Mucosa of gallbladder (tissue), 1 donor: ENCODE measurements at places on chromosomes 6 and 20. TPM values are rescaled to one million over a fixed set of nuclear protein-coding genes. Genes with fewer than 3 reads are reported as not detected.

GRCh38 chr20:53074811-53075314 lies 102.7 kb downstream of the TSHZ2 start:
- no peak for DNase-seq

- DNase-seq: no peak
These were observed at the start of gene TULP1 for GRCh38 chr6:35512740-35513139. TSS of gene TULP1 (minus strand) at chr6:35512896. CDS start at chr6:35512858, 38 bp downstream.

DNA sequence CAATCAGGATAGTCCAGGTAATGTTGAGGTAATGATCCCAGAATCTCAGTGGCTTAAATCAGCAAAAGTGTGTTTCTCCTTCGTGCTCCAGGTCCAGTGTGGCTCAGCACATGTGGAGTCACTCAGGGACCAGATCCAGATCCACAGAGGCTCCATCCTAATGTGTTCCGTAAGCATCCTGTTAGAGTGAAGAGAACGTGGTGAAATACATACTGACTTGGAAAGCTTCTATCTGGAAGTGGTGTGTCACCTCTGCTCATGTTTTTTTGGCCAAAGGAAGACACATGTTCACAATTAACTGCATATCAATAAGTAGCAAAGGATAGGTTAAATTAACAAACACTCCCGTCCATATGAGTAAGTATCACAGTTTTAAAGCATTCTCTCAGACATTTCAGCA lies 26.8 kb upstream of the PREP start:
- no peak for DNase-seq

GRCh38 chr6:30394139-30394538 lies 49.2 kb downstream of the RPP21 start:
- DNase-seq: peak; percentile 70

DNA sequence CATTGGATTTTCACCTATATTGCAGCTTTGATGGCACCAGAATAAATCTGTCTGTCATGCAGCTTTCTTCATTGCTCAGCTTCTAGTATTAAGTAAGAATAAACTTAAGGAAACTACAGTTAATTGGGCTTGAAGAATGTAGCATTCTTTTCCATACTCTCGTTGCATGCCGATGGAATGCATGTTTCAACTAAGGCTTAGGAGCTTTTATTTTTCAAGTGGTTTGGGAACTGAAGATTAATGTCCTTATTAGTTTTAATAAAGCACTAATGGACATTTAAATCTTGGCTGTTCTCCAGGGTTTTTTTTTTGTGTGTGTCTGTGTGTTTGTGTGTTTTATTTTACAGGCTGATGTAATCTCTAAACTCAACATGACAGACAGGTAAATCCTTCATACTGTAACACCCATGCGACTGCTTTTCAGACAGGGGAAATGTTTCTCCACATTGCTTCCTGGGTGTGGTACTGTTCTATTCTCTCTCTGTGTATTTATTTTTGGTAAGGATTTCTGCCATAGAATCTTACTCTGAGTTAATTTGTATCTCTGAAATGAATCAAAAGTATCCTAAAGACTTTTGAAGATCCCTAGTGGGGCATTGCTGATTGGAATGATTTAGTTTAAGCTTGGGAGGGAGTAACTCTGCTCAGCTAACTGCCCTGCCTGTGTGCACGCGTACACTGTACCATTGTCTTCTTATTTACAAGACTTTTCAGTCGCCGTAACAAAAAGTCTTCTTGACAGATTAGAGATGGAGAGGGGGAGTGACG lies 38.0 kb downstream of the SLC9A8 start:
- no peak for DNase-seq

- DNase-seq: no peak
These were observed 36.7 kb upstream of the NNAT start for GRCh38 chr20:37484331-37484730.

- no peak for DNase-seq
These were observed 59.1 kb downstream of the AGPAT4 start for GRCh38 chr6:161214722-161215121.

DNA sequence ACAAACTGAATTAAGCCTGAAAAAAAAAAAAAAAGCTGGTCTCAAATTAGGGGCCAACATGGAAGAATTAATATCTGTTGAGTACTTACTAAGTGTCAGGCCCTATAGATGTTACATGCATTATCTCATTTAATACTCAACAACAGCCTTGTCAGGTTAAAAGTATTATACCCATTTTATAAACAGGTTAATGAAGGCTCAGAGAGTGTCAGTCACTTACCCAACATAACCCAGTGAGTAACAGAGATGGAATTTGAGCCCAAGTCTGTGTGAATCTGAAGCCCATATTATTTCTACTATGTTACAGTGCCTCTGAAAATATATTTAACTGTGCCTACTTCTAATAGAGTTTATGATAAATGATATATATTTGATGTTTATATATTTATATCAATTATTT lies 11.3 kb upstream of the EIF2S2 start:
- DNase-seq: no peak

- peak; percentile 72 for DNase-seq
These were observed 216.3 kb upstream of the ECI2 start for GRCh38 chr6:4351520-4352321.

GRCh38 chr6:115819506-115819905 lies 241.2 kb downstream of the FRK start:
- DNase-seq: no peak

GRCh38 chr6:130018744-130019325 lies 454 bp downstream of the L3MBTL3 start:
- DNase-seq: no peak

HSPA12B gene
- total RNA-seq: 5.4 TPM

MAP7 gene
- 56.8 TPM for total RNA-seq

CDH4 gene
- 3.5 TPM for total RNA-seq

COL10A1 gene
- 0.09 TPM for total RNA-seq

CDH22 gene
- 0.09 TPM for total RNA-seq

MROH8 gene
- total RNA-seq: 1.8 TPM
